NCI-H1436 (cell line): ENCODE measurements at places on chromosomes 12 and 14.

DNA sequence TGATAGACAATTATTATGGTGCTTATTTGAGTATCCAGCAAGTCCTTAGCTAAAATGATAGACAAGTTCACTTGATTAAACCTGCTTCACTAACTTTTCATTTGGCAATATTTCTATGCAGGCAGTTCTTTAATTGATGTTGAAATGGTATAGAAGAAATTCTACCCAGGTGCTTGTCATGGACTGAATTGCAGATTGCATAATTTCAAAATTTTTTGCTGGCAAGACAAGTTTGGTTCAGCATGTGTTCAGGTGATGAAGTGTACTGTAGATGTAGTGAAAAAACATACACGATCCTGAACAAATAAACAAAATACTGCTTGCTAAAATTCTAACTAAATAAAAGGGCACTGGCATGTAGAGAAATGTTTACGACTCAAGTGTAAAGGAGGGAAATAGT lies 189.0 kb downstream of the FOXA1 start:
- no peak for DNase-seq

GRCh38 chr12:123078120-123078465 lies 72.8 kb downstream of the PITPNM2 start:
- DNase-seq: no peak

GRCh38 chr12:11795913-11796459 lies 146.5 kb downstream of the ETV6 start:
- DNase-seq: no peak

- peak; percentile 50 for DNase-seq
Observed at GRCh38 chr12:3071107-3071506, 6.1 kb upstream of the TSPAN9 start.

GRCh38 chr14:58844544-58844943 lies 206.8 kb downstream of the DACT1 start:
- no peak for DNase-seq

- no peak for DNase-seq
Observed at GRCh38 chr14:103679351-103679750, 35.9 kb downstream of the XRCC3 start.

DNA sequence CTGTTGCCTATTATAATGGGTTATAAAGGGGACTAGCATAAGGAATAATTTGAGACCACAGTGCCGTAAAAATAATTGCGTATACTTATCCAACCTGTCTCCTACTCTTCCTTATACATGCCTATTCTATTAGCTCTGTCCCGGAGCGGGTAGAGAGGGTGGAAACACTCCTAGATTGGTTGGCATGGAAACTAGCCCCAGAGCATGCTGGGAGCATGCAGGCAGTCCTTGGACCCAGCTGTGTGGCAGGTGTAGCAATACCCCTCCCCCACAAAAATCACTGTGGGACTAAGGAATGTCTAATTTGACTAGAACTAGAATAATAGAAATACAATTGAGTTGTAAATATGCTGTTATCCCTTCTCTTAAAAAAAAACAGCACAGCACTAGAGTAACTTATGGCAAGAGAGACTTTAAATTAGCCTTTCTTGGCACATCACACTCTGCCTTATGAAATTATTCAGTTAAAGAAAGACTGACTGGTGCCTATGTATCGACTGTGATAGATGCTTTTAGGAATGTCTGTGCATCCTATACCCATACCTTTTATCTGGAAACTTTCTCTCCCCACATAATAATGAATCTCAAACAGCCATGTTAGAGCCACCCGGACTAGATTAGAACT lies 244.0 kb upstream of the DAAM1 start:
- peak; percentile 62 for DNase-seq

DNA sequence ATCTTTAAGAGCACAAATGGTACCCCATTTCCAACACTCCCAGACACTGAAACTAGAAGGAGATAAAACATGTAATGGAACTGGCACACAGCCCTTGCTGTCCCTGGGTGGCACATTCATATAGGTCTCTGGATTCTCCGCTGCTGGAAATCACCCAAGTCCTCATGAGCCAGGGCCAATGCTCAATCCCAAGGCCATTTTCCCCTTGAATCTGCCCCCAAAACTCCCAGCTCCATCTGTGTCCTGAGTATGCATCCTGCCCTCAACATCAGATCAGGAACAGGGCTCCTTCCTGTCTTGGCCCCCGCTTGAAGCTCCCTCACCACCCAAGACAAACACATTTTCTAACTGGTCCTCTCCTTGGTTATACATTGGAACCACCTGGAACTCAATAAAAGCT lies 24.6 kb downstream of the KRT76 start:
- DNase-seq: no peak

DNA sequence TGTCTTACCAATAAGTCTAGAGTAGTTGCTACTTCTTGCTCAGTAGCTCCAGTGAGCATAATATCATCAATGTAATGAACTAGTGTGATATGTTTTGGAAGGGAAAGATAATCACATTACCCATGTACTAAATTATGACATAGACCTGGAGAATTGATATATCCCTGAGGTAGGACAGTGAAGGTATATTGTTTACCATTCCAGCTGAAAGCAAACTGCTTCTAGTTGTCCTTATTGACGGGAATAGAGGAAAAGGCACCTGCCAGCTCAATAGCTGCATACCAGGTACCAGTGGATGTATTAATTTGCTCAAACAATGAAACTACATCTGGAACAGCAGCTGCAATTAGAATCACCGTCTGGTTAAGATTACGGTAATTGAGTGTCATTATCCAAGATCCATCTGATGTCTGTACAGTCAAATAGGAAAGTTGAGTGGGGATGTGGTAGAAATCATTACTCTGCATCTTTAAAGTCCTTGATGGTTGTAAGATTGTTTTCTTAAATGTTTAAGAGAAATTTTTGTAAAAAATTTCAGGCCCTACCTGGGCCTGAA lies 100.0 kb upstream of the ARHGAP5 start:
- no peak for DNase-seq

DNA sequence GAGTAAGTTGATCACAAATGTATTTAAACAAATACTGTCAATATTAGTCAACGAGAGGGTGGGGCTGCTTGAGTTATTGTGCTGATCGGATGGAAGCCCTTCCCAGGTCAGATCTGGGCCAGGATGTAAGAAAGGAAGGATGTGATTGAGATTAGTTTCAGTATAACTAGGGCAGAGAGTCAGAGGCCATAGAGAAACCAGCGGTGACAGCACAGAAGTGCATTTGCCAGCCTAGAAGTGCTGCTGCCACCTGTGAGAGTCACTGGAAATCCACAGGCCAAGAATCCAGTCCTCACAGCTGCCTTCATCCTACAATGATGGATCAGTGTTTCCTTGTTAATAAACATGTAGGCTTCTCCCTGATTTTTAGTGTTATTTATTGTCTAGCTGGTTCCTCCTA lies 9.8 kb upstream of the FERMT2 start:
- DNase-seq: no peak

DNA sequence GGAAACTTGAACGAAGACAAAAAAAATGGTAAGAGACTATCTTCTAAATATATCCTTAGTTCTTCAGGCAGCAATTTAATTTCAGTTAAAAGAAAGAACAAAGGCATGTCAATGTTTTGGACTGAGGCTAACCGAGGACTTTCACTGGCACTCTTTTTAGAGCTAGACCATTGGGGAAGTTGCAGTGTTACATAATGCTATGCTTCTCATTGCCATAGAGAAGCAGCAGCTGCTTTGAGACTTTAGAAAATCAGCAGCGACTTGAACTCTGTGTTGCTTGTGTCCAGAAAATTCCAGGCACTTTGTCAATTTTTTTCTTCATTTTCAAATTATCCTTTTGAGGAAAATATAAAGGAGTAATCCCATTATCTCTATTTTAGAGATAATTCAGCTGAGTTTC lies 964.2 kb downstream of the NRXN3 start:
- DNase-seq: no peak

GRCh38 chr12:108302016-108302402 lies 37.1 kb downstream of the CMKLR1 start:
- DNase-seq: no peak

GRCh38 chr12:52333321-52333720 lies 12.1 kb upstream of the KRT83 start:
- DNase-seq: no peak

DNA sequence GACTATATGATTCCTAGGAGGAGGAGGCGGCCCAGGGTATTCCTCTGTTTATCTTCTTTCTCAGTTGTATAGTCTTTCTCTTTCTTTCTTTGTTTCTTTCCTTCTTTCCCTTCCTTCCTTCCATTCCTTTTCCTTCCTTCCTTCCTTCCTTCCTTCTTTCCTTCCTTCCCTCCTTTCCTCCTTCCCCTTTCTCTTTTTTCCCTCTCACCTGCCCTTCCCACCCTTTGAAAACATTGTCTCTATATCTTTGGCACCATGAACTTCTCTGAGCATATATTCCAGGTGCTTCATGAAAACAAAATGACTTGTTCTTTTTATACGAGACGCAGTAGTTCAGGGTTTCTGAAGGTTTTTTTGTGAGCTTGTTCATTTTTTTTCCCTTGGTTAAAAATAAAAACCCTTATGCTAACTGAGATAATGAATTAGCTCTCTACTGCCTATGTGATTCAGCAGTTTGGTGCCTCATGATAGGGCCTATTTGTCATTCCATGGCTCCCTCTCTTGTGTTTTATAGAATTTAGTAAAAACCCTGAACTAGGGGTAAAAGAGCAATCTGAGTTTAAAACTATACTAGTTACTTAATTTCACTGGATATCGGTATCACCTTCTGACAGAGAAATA lies 3.2 kb upstream of the TESPA1 start:
- no peak for DNase-seq

DNA sequence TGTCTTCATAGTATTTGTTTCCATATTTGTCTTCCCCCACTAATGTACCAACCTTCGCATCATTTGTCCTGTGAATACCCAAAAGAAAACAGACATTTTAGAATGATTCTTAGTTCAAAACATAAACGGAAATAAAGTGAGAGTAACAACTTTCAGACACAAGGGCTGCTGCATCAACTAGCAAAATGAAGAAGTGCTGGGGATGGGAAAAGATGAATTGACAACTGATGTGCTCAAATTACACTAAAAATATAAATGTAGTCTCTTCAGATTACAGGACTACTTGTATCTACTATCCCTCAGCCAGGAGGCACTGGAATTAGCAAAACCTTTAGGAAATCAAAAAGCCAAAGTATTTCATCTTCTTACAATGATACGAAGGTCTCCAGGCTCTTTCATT lies 743 bp downstream of the NDUFA12 start:
- no peak for DNase-seq

GRCh38 chr14:55641954-55642353 lies 61.9 kb downstream of the KTN1 start:
- DNase-seq: no peak

DNA sequence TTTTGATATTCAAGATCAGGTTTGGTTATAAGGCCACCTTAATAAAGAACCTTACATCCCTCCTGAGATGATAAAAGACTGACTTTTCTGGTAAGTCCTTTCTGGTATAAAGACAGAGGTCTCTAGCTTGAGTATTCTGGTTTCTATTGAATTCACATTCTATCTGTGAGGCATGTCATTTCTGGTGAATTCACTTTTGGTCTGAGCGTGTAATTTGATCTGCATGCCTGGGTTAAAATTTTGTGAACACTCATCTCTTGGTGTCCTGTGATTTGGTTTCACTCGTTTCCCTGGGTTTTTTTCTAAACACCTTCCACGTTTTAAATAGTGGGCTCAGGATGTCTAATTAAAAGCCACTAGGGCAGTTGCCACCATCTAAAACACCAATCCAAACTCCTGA lies 12.2 kb downstream of the EIF5 start:
- DNase-seq: no peak

- no peak for DNase-seq
Observed at GRCh38 chr12:49108958-49109404, 1.7 kb downstream of the LMBR1L start.

DNA sequence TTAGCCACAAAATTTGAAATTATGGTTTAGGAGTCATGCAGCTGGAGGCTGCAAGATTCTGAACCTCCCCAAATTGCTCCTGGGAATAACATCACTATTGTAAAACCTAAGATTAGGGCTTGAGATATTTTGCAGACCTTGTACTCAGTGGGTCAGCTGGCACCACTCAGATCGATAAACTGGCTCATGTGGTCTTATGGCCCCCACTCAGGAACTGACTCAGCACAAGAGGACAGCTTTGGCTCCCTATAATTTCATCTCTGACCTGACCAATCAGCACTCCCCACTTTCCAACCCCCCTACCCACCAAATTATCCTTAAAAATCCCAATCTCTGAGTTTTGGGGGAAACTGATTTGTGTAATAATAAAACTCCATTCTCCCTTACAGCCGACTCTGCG lies 161.6 kb downstream of the BRMS1L start:
- no peak for DNase-seq

- no peak for DNase-seq
Observed at GRCh38 chr12:120586206-120586605, 5.0 kb upstream of the POP5 start.

DNA sequence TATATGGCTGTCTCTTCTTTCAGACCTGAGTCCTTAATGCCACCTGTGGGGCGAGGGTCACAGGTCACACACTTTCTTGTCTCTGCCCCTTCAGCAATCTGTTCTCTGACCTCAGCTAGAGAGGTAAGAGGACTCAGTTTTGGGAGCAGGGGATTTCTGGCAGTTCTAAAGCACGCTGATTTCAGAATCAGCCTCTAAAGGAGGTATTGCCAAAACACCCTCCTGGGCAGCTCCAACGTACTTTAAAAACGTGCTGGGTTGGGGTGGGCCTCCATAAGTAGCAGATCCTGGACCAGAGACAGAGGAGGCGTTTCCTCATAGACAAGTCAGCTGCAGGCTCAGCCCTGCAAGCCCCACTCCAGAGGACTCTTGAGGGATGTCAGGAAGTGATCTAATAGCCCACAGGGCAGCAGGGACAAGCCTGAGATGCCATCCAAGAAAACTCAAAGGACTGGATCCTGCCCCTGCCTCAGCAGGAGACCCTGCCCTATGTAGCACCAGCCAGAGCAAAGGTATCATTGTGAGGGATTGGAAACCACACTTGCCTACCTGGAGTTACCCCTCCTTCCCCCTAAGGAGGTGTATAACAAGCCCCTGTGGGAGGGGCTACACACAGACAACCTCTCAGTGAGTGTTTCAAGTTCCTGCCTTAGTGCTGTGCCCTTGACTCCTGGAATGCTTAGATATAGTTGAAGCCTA lies 8.5 kb downstream of the CTDSP2 start:
- no peak for DNase-seq

GRCh38 chr12:52552055-52552454 lies 890 bp downstream of the KRT71 start:
- DNase-seq: no peak

DNA sequence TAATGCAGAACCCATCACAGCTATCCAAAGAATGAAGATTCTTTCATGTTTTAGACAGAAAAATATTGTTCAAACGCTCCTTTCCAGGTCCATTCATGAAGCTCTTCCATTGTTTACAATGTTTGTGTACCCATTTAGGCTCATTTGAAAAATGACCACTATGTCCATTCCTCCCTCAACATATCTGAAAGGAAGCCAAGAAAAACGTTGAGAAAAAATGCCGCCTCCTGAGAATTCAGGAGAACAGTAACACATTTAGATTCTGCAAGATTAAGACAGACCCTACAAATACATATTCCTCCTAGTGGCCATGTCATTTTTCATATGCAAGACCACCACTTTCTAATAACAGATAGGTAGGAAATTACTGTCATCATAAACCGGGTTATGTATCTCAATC lies 124.4 kb downstream of the SLC25A21 start:
- no peak for DNase-seq
